ENCODE measurements at places on chromosomes 5 and 9.

DNA sequence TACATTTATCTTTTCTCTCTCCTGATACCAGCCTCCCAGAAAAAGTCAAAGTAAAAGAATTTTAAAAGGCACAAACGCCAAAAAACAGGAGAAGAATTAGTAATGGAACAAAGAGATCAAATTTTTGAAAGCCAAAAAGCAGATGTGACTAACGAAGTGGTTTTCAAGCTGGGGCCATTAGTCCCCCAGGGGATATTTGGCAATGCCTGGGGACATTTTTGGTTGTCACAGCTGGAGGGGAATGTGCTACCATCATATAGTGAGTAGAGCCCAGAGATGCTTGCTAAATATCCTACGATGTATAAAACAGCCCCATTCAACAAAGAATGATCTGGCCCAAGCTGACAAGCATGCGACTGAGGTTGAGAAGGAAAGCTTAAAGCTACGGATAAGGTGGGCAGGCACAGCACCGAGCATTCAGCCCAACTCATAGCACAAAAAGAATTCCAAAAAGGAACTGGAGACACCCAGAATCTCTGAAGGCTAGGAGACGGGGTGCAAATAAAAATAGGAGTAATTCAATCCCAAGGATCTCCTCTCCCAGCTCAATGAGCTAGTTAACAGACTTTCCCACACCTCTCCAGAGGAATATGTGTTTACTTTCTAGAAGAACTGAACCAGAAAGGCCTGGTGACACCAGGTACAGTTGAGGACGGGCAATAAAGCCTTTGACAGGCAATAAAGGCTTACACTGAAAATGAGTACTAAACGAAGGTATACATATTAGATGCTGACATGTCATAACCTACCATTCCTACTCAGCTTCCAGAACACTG lies 269.0 kb downstream of the DENND1A start:
- no peak overlapping the region for H3K27ac ChIP-seq
- H3K4me1 ChIP-seq, result no peaks in the 10 kb centered on the region
- no peaks in the 10 kb centered on the region for H3K27me3 ChIP-seq
- DNase-seq, result no peak
- H3K36me3 ChIP-seq, result peaks cover under 1% of the 10 kb centered on the region

DNA sequence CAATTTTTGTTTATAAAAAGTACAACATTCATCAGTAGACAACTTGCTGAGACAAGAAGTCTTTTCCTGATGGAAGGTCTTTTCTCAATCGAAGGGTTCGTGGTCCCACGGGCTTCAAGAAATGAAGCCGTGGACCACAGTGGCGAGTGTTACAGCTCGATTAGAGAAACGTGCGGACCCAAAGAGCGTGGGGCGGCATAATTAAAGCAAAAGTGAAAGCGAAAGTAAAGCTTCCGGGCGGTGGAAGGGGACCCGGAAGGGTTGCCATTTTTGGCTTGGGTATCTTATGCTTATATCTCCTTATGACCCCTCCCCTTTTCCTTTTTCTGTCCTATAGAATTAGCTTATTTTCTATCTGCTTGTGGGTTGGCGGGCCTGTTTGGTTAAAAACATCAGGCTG lies 2309.4 kb upstream of the ACO1 start:
- no peak for DNase-seq
- no peaks in the 10 kb centered on the region for H3K4me1 ChIP-seq
- H3K4me3 ChIP-seq, result no peak overlapping the region
- no peak overlapping the region for H3K27ac ChIP-seq

- DNase-seq, result no peak
- H3K36me3 ChIP-seq, result no peaks in the 10 kb centered on the region
- H3K27ac ChIP-seq, result no peak overlapping the region
- no peaks in the 10 kb centered on the region for H3K27me3 ChIP-seq
- H3K4me3 ChIP-seq, result no peak overlapping the region
Measured at GRCh38 chr5:78843436-78843835, 141.7 kb downstream of the ARSB start.

- no peak overlapping the region for H3K4me3 ChIP-seq
- H3K27me3 ChIP-seq, result no peaks in the 10 kb centered on the region
- DNase-seq, result no peak
- no peak overlapping the region for H3K27ac ChIP-seq
Measured at GRCh38 chr5:37478121-37478894, 99.2 kb downstream of the WDR70 start.
